ENCODE measurements at places on chromosomes 16 and 17.

DNA sequence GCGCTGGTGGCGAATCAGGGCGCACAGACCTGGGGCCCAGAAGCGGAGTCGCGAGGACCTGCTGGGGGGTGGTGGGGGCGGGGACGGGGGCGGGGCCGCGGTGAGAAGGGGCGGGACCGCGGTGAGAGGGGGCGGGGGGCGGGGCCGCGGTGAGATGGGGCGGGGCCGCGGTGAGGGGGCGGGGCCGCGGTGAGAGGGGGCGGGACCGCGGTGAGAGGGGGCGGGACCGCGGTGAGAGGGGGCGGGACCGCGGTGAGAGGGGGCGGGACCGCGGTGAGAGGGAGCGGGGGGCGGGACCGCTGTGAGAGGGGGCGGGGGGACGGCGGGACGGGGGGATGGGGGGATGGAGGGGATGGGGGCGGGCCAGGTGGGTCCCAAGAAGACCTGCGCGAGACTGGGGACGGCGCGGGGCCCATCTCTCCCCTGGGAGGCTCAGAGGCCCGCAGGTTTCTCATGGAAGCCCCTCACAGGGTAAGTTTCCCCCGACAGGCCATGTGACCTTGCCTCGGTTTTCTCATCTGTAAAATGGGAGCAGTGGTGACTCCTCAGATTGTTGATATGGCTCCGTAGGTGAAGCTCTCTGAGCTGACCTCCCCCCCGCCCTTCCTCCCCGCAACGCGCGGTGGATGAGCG, 28.6 kb upstream of the DBNDD1 start:
- DNase-seq = no peak

- no peak for DNase-seq
Measured at GRCh38 chr17:56521414-56522141, 71.9 kb upstream of the NOG start.

DNA sequence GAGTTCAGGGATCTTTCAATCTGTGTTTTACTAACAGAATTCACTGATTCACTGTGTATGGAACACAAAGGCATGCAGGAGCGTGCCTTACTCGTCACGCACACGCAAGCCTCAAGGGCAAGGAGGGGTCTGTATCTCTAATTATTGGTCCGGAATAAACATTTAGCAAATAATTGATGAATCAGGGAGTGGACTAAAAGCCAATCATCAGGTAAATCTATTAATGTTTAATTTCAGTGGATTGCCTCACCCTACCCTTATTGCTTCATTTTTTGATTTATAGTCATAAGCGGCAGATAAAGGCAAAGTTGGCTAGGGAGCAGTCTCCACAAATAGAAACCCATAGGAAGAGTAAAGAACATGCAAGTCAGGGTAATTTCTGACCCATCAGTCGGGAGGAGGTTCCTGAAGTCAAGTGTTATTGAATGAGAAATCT, 7.4 kb upstream of the HSD17B2 start:
- DNase-seq = no peak

GRCh38 chr16:8675183-8676159, 1.1 kb downstream of the ABAT start:
- DNase-seq = peak; percentile 67

DNA sequence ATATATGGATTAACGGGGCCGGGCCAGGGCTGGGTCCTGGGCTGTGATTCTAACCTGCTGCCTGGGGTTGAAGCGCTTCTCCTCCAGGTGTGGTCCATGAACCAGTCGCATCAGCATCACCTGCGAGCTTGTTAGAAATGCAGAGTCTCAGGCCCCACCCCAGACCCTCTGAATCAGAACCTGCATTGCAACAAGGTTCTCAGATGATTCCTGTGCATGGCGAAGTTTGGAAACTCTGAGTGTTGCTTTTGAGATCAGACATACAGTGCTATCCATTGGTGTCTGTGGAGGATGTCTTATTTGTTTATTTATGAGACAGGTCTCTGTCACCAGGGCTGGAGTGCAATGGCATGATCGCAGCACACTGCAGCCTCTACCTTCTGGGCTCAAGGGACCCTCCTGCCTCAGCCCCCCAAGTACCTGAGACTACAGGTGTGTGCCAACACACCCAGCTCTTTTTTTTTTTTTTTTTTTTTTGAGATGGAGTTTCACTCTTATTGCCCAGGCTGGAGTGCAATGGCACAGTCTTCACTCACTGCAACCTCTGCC, 99.8 kb downstream of the PITPNC1 start:
- DNase-seq = no peak

- DNase-seq = peak; percentile 40
Measured at GRCh38 chr16:75099738-75100602, 16.6 kb downstream of the LDHD start.

- DNase-seq = no peak
Measured at GRCh38 chr16:24718967-24719521, 10.4 kb upstream of the TNRC6A start.

GRCh38 chr17:55037828-55038227, 69.3 kb downstream of the STXBP4 start:
- peak; percentile 10 for DNase-seq

DNA sequence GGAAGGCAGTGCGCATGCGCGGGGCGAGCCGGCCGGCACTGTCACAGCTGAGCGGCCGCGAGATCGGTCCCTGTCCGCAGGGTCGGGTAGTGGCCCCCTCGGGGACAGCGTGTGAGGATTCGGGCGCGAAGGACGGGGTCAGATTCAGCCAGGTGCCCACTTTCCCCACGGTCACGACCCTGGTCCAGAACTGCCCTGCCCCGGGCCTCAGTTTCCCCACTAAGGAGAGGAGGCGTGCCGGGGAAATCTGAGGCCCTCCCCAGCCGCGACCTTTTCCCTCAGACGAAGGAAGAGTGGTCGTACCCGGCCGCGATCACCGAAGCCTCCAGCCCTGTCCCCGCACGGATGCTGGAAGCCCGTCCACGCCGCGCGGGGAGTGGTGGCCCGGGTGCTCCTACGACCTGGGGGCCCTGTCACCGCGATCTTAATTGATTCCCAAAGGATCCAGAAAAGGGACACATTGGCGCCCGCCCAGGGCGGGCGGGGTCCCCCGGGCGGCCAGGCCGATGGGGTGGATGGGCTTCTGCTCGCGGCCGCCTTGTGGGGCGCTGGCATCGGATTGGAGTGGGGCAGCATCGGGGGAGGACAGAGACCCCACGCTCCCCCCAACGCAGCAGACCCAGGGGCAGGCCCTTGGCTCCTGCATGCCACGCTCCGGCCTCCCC, 57.7 kb downstream of the SRL start:
- DNase-seq = no peak

GRCh38 chr17:47829870-47830269, 1.5 kb downstream of the MRPL10 start:
- DNase-seq = peak; percentile 39

DNA sequence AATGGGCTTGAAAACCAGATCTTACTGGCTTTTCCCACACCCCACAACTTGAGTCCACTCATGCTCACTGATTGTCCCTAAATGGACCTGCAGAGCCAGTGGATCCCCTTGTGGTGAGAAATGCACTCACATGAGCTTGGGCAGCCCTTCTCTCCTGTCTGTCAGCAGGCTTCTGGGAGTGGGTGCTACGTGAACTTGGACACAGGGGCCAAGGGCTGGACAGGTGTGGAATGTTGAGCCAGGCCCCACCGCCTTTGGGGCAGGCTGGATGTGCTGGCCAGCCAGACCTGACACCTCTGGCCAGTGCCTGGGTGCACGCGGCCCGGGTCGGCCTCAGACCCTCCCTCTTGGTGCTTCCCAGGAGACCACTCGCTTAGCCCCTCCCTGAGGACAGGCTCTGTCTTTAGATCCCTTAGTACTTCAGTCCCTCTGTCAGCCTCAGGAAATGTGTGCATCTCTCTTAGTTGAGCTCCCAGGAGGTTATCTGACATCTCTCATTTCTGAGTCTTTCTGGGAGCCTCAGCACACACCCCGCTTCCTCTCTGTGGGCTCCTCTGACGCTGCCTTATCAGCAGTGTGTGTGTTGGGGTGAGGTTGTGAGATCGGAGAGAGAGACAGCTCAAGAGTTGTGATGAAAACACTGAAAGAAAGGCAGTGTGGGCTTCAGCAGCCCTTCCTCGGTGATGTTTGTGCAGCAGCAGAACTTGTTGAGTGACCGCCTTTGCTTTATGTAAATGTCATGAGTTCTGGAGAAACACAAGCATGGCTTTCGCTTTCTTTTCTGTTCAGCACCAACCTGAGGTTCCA, 117.0 kb downstream of the RAB11FIP4 start:
- DNase-seq = peak; percentile 68

DNA sequence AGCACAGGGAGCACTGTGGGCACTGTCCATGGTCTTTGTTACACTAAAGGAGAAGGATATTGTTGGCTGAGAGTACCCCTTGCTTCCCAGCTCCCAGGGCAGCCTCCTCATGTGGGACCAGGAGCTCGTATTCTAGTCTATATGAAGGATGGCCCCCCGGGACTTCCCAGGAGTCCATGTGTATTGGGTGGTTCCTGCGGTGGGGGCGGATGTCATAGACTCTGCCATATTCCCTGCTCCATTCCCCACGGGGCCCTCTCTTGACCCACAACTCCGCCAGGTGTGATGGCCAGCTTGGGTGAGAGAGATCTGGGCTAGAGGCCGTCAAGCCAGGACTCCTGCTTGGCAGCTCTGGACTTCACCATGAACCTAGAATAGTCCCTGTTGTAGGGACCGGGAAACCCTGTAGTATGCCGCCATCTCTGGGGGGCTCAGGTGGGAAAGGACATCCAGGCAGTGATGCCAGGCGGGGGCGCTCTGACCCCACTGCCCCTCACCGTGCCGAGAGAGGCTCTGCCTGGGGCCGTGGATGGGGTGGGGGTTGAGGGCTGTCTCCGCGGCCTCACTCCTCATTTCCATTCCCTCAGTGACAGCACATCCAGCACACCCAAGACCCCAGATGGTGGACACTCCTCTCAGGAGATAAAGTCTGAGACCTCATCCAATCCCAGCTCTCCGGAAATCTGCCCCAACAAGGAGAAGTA, 37.8 kb downstream of the OR1D5 start:
- no peak for DNase-seq

DNA sequence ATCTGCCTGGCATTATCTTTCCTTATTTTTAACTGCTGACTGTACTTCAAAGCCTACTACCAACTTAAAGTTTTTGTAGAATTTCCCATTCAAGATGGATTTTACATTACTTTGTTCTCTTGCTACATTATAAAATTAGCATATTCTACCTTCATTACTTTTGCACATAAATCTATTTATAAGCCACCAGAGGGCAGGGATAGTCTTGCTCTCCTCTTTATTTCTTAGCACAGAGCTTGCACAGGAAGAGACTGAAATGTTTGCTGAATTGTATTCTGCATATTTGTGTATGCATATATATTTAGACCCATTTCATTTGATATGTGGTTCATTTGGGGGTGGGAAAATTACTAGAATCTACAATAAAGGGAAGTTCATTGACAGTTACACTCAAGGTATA, 108.0 kb downstream of the SKAP1 start:
- DNase-seq = no peak

DNA sequence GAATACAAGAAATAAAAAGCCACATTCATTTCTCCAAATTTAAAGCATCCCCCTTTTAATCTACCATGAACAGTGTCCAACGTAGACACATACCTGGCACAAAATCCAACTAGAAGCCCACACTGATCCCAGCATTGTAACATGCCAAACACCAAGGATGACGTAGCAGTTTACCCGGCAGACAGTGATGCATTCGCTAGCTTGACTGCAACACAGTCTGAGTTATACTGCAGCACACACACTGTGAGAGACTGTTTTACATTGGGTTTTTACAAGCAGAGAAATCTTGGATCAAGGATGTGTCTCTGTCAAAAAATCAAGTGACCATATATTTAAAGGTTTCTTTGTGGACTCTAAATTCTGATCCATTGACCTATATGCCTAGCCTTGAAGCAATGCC, 74.5 kb upstream of the C17orf78 start:
- DNase-seq = no peak

GRCh38 chr16:54774768-54775167, 155.9 kb upstream of the IRX5 start:
- DNase-seq = no peak

GRCh38 chr16:84055366-84055765, 12.8 kb upstream of the SLC38A8 start:
- no peak for DNase-seq

GRCh38 chr17:55482591-55483389, 28.5 kb downstream of the SMIM36 start:
- DNase-seq = no peak

DNA sequence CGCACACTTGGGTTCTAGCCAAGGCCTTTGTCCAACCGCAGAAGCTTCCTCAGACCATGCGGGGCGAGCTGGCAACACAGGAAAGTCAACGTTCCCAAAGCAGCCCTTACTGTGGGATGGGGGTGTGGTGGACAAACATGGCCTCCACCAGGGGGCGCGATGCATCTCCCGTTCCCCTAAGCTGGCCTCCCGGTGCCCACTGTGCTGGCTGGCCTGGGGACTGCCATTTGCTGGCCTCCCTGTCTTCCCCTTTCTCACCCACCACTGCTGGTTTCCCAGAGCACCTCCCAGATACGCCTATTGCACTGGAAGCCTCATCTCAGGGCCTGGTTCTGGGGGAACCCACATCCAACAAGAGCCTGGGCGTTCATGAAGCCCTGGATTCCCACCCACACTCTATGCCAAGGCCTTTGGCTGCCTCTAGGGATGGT, 145.3 kb downstream of the IRF8 start:
- DNase-seq = peak; percentile 42

DNA sequence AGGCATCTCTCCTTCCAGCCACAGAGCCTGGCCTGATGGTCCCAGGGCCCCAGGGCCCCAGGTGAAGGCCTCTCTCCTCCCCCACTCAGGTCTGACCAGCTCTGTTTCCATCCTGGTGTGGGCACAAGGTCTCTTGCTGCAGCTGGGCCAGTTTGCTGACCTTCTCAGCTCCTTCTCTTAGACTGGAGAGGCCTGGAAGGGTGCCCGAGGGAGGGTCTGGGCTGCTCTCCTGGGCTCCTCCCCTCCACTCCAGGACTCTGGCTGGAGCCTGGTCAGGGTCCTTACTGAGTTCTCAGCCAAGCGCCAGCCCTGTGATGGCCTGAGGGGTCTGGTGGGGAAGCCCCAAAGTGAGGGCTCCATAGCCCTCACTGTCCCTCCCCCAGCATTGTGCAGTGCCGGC, 12.4 kb downstream of the SOCS3 start:
- DNase-seq = no peak

GRCh38 chr17:10117581-10118001, 80.8 kb downstream of the GAS7 start:
- DNase-seq = no peak

- DNase-seq = no peak
Measured at GRCh38 chr16:53915452-53916160, 211.7 kb downstream of the FTO start.

All from stimulated activated CD4-positive, alpha-beta T cell treated with anti-CD3 and anti-CD28 coated beads, Interleukin-4, amount 100 ng/mL, for 24 hours (primary cell).